ENCODE measurements at places on chromosomes 1 and 21.

GRCh38 chr1:39127513-39127912, 77.0 kb upstream of the MACF1 start:
- DNase-seq = no peak

GRCh38 chr1:84583648-84584047, 9.4 kb upstream of the CTBS start:
- DNase-seq = no peak

GRCh38 chr1:87215592-87215991, 113.1 kb upstream of the LMO4 start:
- DNase-seq = no peak

DNA sequence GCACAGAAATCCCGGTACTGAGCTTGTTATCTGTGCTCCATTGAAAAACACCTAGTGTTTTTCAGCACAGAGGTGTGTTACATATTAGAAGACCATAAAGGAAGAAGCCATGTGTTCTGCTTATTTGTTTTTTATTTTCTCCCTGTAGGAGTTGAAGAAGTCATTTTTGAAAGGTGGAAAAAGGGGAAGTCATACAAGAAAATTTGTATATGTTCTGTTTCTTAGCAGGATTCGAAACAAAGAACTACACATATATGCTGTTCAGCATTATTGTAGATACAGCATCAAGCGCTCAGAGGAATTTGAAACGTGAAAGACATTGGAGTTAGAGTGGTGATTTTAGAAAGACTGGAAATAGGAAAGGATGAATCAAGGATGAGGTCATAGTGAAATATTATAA, 345.3 kb upstream of the ADGRL2 start:
- DNase-seq = no peak

DNA sequence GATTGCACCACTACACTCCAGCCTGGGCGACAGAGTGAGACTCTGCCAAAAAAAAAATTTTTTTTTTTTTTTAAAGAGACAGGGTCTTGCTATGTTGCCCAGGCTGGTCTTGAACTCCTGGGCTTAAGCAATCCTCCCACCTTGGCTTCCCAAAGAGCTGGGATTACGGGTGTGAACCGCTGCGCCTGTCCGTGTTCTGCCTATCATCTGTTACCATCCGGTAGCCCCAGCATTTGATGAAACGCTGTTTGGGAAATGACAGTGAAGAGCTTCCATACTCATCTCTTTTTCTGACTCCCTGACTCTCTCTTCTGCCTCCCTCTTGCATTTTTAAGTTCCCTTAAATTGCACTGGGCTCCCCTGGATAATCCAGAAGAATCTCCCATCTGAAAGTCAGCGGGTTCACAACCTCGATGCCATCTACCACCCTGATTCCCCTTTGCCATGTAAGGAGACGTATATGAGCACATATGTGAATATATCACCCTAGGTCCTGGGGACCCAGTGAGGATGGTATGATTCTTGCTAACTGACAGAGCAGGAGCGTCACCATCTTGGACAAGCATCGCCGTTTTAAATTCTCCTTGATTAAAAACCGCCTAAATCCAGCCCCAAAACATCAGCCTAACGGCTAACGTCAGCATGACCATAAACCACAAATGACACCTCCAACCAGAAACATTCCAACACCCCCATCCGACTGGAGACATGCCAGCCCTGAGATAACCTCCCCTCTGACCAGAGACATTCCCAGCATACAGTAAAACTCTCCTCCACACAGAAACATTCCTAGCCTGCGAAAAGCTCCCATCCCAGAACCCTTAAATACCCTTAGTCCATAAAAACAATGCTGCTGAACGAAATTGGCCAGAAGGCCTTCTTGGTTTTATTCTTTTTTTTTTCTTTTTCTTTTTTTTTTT, 12.4 kb downstream of the TNFRSF8 start:
- DNase-seq = no peak

DNA sequence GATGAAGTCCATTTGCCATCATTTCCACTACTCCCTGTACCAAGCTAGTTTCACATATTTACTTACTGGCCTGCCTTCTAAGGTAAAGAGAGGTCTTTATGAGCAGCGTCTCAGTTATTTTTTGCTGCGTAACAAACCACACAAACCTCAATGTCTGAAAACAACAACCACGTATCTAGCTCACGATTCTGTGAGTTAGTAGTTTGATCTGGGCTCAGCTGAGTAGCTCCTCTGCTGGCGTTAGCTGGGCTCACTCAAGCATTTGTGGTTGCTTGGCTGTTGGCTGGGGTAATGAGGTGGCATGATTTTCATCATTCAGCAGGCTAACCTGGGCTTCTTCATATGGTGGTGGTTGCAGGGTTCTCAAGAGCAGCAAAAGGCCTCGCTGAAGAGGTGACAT, 225.4 kb downstream of the FOXD2 start:
- DNase-seq = no peak

DNA sequence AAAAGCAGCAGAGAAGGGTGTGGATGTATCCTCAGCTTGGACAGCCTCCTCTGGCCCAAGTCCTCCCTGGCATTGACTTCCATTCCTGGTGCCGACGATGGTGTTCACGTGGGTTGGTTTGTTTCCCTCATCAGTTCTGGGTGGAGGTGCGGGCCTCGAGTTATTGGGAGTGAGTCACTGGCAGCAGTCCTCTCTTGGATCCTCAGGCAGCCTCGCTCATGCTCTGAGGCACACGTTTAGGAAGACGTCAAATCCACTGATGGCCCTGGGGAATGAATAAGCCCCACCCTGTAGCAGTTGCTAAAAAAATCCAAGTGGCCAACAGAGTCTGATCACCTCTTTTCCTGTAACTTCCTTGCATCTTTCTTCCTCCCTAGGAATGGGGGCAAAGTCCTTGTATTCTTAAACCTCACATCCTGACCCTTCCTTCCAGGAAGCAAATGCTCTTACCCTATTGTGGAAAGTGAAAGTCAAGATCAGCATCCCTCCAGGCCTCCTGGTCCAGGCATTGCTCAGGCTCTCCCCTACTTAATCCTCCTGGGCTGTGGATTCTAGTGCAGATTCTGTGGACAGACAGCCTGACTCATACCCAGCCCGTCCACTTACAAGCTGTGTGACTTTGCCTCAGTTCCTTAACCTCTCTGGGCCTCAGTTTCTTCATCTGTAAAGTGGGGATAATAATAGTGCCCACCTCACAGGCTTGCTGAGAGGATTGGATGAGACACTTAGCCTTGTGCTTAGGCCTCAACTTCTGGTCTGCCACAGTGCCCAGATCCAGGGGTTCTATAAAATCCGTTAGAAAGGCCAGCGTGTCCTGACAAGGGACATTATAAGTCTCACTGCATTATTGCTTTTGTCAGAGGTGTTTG, 111.1 kb downstream of the TLR5 start:
- DNase-seq = no peak

- DNase-seq = no peak
Observed at GRCh38 chr1:54247863-54248515, 48.0 kb downstream of the MRPL37 start.

DNA sequence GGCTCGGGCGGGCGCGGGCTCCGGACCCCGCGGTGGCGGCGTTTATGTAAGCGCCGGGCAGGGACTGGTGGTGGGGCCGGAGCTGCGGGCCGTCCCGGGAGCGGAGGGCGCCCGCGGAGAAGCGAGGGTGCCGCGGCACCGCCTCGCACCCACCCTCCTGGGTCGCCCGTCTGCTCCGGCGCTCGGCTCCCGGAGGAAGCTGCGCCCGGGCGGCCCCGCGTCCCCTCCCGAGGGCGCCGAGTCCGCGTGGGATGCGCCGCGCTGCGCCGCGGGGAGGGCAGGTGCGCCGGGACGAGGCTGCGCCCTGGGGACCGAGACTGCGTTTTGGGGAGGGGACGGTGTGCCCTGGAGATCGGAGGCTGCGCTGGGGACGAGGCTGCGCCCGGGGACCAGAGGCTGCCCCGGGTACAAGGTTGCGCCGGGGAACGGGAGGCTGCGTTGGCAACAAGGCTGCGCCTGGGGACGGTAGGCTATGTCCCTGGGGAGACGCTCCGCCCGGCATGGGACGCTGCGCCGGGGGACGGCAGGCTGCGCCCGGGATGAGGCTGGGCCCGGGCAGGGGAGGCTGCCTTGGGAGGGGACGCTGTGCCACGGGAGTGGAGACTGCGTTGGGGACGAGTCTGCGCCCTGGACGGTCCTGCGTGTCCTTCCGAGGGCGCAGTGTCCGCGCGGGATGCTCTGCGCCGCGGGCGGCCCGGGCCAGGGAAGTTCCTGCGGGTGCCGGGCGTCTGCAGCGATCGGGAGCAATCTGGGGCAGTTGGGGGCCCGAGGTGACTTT, 627 bp downstream of the ADARB1 start:
- no peak for DNase-seq

DNA sequence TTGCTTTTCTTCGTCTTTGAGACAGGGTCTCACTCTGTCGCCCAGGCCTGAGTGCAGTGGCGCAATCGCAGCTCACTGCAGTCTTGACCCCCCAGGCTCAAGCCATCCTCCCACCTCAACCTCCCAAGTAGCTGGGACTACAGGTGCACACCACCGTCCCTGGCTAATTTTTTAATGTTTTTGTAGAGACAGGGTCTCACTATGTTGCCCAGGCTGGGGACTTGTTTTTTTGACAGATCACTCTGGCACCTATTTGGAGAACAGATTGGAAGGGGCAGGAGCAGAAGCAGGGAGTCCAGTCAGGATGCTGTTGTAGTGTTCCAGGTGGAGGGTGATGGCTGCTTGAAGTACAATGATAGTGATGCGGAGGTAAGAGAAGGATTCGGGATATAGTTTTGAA, 12.7 kb upstream of the KDM4A start:
- DNase-seq = no peak

DNA sequence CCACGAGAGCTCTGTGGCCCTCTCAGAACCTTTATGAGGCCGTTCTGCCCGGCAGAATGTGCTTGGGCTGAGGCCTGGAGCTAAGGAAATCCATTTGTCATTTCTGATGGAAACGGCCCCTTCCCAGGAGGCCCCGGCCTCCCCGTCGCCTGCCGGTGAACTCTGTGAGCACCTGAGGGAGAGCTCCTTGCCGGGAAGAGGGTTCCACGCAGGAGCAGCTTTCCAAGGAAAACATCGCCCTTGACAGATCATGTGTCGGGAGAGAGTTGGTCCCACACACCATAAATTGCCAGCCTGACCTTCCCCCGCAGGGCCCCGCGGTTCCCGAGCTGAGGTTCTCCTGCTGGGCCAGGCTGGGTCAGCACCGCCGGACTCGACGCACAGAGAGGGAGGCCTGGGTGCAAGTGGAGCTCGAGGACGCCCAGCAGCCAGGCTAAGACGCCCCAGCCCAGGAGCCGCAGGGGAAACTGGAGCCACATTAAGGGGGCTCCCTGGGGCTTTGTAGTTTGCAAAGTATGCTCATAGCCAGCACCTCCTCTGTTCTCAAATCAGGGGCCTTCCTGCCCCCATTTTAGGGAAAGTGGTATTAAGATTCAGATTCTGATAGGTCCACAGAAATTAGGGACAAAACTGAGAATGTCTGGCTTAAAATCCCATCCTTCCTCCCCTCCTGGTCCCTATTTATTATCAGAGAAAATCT, 239.5 kb downstream of the FOXD2 start:
- no peak for DNase-seq

- no peak for DNase-seq
Observed at GRCh38 chr1:100494393-100495084, 43.4 kb upstream of the GPR88 start.

GRCh38 chr1:247218121-247218651, 37.7 kb upstream of the VN1R5 start:
- DNase-seq = no peak

- DNase-seq = no peak
Observed at GRCh38 chr1:200353232-200353631, 56.6 kb downstream of the ZNF281 start.

DNA sequence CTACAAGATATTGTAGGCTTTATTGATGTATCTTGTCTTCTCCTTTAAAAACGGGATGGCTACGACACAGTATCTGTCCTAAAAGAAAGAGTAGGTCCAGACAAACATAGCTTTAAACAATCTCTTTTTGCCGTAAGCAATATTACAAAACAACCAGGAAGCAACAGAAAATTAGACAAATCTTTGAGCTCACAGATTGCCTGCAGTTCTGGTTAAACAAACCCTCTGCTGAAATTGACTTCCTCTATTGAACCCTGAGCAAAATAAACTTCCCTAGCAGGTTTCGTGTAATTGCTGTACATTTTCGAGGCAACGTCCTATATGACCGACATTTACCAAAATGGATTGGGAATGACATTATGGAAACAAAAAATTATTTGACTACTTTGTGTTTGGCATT, 50.6 kb downstream of the CHML start:
- no peak for DNase-seq

GRCh38 chr1:77514921-77515776, 167.3 kb downstream of the ZZZ3 start:
- DNase-seq = no peak

DNA sequence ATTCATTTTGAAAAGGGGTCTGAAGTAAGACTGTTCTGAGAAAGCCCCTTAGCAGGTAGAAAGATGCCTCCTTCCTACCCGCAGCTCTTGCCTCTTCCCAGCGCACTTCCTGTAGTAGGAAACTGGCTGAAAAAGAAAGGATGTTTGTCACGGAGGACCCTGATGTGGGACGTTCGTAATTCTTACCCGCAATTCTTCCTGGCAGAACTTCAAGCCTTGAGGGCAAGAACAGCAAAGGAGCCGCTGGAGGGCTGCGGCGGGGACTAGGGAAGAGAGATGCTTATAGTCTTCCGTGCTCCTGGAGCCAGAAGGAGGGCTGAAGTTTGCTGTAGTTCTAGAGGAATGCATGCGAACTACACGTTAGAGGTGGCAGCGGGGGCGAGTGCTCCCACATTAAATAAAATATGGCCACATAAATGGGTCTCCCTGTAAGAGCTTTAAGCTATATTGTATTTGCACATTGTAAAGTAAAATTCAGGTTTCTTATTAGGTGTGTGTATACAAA, 6.3 kb downstream of the C1orf53 start:
- DNase-seq = no peak

- no peak for DNase-seq
Observed at GRCh38 chr1:90356991-90357390, 360.1 kb downstream of the BARHL2 start.

GRCh38 chr21:38525454-38525853, 27.2 kb upstream of the ERG start:
- no peak for DNase-seq

DNA sequence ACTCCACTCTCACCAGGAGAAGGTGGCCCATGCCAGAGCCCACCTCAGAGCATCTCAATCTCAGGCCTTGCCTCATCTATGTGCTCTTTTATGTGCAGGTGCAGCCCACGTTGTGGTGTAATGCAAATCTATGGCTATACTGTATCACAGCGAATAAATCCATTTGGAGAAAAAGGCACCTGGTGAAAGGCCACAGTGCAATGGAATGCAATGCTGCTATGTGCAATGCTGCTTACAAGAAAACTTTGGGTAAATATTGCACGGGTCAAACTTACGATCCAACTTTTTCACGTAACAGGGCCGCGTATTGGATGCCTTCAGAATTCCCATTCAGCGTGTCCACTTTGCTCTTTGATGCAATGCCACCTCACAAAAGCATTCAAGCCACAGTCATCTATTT, 13.5 kb downstream of the ZBTB18 start:
- no peak for DNase-seq

DNA sequence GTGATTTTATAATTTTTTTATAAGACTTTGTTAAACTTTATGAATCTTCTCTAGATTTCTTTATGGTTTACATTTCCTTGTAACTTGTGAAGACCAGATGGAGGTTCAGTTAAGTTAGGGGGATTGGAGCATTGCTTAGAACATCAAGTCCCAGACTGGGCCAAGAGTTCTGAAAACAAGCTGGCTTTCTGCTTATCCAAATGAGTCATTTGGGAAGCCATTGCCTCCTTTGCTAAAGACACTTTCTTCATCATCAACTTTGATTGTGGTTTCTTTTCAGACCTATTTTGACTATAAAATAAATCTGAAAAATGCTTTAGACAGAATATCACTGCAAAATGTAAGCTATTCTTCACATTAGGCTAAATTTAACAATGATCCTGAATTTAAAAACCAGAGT, 446.8 kb downstream of the USP25 start:
- no peak for DNase-seq
